Sigmoid colon (tissue), 7 donors: ENCODE measurements at places on chromosomes 11 and 22. TPM values are rescaled to one million over a fixed set of nuclear protein-coding genes. Genes with fewer than 3 reads are reported as not detected.

DNA sequence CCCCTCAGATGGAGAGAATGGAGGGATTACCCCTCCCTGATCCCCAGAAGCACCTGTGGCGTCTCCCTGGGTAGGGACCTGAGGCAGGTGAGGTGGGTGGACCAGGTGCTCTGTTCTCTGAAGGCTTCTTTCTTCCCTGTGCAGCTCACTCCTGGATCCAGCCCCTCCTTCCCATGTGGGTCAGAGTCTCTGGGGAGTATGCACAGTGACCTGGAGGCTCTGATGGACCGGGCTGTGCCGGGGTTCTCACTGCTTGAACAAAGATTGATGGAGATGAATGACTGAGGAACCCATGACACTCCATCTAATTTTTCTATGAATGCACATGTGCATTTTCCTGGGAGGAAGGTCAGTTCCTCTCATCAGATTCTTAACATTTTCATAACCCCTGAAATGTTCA, 78.6 kb upstream of the SHANK2 start:
- DNase-seq = peak; percentile 21

DNA sequence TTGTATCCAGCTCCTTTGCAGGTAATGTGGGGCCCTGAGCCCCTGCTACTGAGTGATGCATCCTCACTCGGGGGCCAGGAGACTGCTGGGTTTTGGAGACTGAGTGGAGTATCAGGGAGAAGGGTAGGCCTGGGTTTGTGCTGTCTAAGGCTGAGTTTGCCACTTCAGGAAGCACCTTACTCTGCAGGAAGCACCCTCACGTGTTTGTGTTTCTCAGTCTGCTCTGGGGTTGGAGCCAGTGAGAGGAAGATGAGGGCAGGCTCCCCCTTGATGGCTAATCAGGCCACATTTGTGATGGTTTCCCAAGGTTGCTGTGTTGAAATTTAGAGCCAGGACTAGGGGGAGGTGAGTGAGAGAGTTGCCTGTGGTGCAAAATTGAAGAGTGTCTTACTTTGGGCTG, 13.7 kb upstream of the THY1 start:
- no peak for DNase-seq

DNA sequence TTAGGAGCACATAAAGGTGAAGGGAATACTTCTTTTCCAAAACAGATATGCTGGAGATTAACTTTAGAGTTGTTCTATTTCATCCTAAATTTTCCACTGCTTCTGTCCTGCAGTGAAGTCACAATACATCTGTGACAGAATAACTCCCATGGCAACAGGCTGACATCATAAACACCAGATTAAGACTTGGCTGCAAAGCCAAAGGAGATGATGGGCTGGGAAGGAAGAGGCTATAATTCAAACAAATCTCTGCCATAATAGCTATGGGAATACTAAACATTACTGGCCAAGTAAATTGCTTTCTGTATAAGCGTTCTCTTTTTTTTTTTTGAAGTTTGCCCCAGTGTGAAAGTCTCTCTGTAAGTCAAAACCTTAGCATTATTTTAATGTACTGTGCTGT, 107.7 kb downstream of the CADM1 start:
- DNase-seq = no peak

GRCh38 chr22:25144522-25144921, 55.1 kb upstream of the CRYBB3 start:
- DNase-seq = peak; percentile 15

DNA sequence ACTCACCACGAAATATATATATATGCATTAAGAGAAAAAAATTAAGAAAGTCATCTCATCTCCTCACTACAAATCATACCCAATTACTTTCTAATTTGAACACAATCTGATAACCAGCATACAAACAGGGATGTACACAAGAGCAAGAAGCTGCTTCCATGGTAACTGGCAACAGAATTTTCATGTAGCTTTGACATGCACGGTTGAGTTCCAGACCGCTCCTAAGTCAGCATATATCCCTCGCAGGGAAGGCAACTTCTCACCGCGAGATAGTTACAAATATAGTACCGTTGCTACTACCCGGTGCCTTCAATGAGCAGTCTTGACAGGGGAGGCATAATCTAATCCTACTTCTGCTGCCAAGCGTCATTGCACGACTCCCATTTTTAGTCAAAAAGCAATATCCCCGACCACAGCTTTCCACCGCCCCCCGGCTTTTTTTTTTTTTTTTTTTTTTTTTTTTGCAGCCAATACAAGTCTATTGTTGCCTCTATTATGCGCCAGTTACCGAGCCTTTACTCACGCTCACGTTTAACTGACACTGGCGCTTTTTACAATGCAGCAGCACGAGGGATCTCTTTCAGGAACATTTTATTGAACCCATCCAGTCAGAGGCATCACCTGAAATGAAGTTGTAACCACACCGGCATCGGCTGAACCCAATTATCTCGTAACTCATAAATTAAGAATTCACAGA, 2.2 kb downstream of the CADM1 start:
- DNase-seq = no peak

- peak; percentile 81 for DNase-seq
Measured at GRCh38 chr22:30286813-30287647, 2.3 kb downstream of the CASTOR1 start.

- no peak for DNase-seq
Measured at GRCh38 chr11:57444362-57445121, 15.8 kb upstream of the RTN4RL2 start.

DNA sequence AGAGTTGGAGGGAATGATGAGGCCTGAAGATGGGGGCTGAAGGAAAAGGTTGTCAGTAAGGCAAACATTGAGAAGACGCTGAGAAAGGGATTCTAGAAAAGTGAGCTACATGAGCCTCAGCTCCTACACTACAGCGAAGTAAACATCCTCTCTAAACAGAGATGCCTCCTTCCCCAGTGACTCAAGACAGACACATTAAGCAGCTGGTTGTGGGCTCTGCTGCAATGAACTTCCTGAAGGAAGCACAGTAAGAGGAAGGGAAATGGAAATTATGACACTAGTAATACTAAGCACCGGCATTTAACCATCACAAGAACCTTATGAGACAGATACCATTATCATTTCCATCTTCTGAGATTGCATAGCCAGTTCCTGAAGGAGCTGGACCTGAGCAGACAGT, 190.5 kb downstream of the C11orf87 start:
- no peak for DNase-seq

DNA sequence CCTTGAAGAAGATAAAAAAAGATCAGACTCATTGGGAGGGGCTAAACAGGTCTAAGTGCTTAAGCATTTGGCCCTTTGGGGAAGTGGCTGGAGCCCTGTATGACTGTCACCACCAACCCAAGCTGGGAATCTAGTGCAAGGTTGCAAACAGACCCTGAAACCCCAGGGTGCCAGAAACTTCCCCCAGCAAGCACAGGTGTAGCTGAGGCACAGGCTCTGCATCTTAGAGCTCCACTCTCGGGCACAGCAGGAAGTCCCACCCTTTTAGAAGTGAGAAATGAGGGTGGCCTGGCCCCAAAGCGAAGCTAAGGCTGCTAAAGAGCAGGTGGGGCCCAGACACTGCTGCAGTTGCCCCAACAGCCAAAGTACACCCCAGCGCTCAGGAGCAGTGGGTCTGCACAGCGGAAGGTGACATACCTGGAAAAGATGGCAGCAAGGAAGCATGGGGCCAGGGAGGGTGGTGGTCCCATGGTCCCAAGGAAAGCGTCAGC, 5.8 kb upstream of the KDM2A start:
- peak; percentile 28 for DNase-seq

DNA sequence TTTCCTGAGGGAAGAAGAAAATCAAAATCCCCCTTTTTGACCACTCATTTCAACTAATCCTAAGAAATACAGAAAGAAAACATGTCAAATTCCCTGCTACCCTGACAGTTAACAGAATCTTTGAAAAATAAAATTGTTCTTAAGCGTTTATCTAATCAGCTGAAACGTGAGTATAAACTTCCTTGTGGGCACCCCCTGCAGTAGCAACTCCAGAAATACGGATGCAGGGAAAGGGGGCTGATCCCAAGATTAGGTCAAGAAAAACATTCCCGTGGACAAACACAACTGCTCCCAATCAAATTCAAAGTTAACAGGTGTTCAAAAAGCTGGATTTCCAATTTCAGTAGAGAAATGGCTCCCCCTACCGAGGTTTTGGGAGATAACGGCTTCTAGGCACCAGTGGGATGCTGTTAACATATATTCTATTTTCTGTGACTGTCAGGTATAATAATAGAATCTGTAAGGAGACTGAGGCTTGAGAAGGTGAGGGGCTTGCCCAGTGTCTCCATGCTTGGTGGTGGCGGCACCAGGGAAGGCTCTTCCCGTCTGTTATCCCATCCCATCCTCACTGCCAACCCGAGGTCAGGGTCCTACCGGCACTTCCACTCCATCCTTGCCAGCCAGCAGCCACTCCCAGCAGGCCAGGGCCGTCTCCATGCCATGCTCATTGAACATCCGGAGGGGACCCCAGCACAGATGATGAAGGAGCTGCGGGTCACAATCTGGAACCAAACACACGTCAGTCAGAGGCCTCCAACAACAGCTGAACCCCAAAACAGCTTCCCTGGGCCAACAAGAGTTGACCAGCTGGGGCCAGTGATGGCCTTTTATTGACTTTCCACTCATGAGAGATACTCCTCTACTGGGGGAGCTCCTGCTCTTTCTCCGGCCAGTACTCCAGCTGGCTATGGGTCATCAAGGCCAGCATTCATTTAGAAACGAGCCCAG, 32.0 kb upstream of the SERPIND1 start:
- DNase-seq = no peak

GRCh38 chr22:17974703-17975372, 49.5 kb downstream of the MICAL3 start:
- no peak for DNase-seq

Gene SYT7
- polyA plus RNA-seq = 8.4 TPM

Gene BAIAP2L2
- polyA plus RNA-seq = 34.7 TPM

Gene SLC17A6
- polyA plus RNA-seq = not detected
